ENCODE measurements at places on chromosomes 11 and 22. TPM values are rescaled to one million over a fixed set of nuclear protein-coding genes. Genes with fewer than 3 reads are reported as not detected.

DCDC1 gene
- not detected for total RNA-seq

SLC5A4 gene
- total RNA-seq = 0.19 TPM

CHORDC1 gene
- 38.4 TPM for total RNA-seq

KLHDC7B gene
- total RNA-seq = 0.08 TPM

MYO7A gene
- total RNA-seq = 3.0 TPM

GRCh38 chr22:48819961-48820360 lies 1007.7 kb downstream of the BRD1 start:
- DNase-seq = no peak

DNA sequence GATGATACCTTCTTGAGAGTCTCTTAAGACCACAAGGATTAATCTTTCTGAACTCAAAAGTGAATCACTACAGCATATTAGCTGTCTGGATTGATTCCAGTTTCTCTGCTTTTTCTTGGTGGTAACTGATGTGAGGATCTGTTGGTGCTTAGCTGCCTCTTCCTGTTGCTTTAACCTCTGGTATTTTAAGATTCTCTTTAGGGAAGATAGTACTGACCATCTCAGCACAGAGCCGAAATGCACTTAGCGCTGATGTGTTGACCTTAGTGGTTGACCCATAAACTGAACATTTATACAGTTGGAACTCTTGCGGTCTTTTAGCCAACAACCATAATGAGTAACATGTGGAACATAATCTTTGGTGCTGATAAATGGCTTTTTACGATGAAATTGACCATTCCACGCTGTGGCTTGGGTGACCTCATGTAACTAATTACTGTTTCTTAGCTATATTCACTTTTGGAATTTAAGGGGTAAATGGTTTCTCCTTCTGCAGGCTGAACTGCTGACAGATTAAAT lies 33.7 kb downstream of the APLP2 start:
- DNase-seq = no peak

GRCh38 chr11:45500451-45500850 lies 165.0 kb downstream of the CHST1 start:
- no peak for DNase-seq

DNA sequence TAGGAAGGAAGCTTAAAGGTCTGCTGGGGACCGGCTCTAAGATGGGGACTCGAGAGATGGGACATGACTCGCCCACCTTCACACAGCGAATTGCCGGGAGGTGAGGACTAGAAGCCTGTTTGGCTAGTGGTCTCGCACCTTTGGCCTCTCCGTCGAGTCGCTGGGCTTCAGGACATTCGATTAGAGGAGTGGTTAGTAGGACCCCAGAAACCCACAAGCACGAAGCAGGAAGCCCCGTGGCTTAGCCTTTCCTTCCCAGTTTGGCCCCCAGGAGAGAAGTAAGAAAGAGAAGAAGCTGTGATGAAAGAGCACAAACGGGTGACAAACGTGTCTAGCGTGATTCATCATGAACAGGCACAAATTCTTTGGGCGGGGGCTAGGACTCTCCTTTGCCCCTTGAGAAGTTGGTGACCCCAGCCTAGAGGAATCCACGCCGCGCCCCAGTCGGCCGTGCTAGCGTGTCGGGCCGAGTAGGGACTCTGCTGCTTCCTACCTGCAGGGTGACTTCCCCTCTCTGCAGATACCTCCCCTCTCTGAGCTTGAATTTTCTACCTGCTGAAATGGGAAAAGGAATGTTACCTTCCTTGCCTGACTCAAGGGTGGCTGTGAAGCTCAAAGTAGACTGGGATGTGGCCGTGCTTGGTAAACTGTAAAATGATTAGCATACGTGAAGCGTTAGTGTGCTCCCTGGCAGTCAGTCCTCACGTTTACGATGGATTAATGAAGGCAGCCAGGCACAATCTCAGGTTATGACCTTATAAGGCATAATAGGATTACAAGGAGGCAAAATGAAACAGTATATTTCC lies 1.1 kb upstream of the ADM start:
- DNase-seq = peak; percentile 80

GRCh38 chr11:30451167-30451566 lies 128.3 kb downstream of the ARL14EP start:
- DNase-seq = no peak

DNA sequence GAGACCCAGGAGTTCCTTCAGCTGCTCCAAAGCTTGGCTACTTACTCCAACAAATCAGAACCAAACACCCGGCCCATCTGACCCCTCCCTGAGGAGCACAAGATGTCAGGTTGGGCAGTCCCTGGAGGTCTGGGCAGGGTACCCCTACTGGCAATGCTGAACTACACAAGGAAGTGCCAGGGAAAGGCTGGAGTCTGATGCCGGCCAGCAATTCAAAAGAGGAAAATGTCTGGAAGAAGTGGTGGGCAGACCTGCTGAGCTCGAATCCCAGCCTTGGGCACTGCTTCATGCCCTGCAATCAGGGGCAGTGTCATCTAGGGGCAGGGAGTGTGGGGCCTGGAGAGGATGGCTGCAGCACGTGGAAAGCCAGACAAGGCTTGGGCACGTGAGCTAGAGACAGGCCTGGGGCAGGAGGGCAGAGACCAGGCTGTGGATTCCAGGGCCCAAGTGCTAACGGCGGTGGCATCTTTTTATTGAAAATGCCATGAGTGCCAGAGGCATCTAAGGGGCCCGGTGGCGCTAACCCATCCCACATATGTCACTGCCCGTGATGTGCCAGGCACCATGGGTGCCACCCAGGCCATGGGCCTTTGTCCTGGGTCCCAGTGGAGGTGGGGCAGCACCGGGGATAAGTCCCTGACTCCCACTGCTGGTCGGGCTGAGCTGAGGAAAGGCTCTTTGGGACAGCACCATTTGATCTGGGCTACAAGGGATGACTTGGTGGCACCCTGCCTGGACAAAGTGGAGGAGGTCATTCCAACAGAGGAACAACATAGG lies 97.9 kb upstream of the PITPNB start:
- DNase-seq = peak; percentile 60

DNA sequence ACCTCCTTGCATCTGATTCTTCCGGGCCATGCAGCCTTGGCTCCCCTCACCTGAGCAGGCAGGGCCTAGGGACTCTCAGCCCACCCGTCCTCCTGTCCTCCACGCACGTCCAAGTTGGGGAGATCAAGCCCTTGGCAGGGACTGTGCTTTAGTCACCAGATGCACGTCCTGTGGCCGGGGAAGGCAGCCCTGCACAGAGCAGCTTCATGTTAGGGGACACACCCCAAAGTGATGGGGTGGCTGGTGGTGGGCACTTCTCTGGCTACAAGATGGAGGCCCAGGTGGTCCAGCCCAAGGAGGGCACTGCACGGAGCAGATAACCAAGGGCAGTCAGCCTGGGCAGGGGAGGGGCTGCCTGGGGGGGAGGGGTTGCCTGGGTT lies 1.2 kb downstream of the MUC5B start:
- DNase-seq = peak; percentile 51

DNA sequence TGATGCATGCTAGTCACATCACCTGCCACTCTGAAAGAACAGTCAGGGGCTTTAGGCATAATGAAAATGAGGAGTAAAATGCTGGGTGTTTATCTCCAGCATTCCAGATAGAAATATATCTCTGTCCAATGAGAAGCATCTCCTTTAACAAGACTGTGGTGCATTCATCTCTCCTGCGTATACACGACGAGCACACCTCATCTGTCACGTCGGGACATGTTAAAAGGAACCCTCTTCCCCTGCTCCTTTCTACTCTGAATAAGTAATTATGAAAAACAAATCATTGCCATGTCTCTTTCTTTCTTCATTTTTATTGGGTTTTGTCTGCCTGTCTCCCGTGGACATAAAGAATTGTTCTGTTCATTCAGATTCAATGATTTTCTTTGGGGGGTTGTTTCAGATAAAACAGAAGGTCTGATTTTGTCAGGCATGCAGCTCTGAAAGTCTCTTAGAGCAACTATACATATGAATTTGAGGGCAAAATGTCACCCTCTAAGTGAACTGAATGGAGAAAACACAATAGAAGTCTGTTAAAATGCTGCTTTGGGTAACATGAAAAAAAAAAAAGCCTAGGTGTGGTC lies 195.0 kb downstream of the MAML2 start:
- no peak for DNase-seq

DNA sequence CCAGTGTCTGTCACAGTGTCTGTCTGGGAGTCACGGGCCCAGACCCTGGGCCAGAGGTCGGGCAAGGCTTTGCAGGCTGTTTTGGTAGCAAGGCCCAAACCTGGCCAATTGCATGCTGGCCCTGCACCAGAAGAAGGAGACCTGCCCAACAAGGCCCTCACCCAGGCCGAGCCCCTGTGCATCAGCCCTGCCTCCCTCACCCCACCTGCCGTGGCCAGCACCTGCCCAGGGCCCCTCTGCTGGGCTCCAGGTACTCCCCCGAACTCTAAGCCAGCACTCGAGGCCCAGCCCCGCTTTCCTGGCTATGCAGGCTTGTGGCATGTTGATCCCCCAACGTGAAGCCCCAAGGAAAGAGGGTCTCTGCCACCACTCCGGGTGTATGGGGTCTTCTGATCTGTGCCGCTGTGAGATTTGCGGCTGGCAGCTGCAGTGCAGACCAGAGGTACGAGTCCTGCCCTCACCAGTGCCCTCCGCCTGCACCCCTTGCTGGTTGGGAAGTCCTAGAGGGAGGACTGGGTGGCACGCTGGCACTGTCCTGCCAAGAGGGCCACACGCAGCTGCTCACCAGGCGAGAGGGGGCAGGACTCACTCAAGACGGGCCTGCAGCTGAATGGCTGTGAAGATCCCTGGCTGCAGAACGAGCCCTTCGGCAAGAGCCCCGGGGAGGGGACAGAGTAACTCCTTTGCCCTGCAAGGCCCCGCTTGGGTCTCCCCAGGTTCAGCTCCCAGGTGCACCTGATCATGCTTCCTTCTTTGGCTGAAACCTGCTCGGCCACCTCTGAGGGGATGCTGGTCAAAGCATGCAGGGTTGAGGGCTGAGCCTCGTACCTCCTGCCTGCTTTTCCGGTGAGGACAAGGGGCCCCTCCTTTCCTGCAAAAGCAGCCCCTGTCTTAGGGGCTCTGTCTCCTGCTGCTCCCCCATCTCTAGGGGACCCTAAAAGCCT lies 6.7 kb upstream of the SEPTIN5 start:
- DNase-seq = no peak

GRCh38 chr11:83639995-83640758 lies 354.0 kb upstream of the CCDC90B start:
- no peak for DNase-seq

GRCh38 chr22:20112623-20113511 lies 3.0 kb upstream of the RANBP1 start:
- DNase-seq = no peak

DNA sequence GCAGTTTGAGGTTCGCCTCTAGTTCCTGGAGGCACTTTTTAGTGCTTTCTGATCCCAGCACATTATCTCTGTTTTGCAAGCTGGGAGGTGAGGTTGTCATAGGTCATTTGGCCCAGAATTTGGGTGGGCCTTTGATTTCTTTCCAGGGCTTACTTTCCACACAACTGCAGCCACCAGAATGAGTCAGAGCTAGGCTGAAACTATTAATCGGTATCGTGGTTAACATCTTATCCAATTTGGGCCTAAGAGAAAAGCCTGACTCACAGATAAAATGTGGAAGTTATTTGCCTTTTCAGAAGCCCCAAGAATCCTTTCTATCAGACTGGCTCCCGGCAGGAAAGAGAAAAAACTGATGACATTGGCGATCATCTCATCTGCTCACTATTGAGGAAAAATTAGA lies 166.4 kb downstream of the KIRREL3 start:
- no peak for DNase-seq

GRCh38 chr11:122734848-122735496 lies 79.5 kb downstream of the UBASH3B start:
- no peak for DNase-seq

GRCh38 chr11:78031629-78032028 lies 8.6 kb upstream of the KCTD14 start:
- DNase-seq = no peak

Measured in cardiac septum (tissue), 1 donor.